Fibroblast of upper back skin (primary cell): ENCODE measurements at places on chromosomes 12 and 14.

GRCh38 chr14:64746298-64747250, 42.4 kb downstream of the PLEKHG3 start:
- DNase-seq = no peak

GRCh38 chr12:30314506-30315100, 381.1 kb downstream of the IPO8 start:
- DNase-seq = no peak

GRCh38 chr12:71947645-71948105, 9.0 kb downstream of the TPH2 start:
- DNase-seq = no peak

DNA sequence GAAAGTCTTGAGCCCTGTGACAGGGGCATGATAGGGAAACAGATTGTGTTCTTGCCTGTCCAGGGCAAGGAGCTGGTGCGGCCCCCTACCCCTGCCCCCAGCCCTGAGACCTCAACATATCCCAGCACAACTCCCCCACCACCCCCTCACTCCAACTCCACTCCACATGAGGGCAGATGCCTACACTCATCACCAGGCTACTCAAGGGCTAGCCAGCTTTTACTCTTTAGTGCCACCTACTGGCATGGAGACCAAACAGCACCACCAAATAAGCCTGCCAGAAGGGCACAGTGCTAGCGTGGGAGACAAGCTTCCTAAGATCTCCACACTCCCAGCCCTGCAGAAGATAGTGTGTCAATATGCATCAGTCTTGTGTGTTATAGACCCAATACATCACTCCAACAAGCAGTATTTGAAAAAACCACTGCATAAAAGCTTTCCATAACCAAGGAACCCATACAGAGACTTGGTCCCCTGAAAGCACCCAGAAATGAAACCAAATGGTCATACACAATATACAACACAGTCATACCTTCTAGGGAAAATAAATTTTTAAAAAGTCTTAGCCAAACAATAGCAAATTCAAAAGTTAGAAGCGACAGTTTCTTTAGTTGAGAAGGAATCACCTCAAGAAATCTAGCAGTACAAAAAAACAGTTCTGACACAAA, 154.4 kb downstream of the KCNK10 start:
- DNase-seq = peak; percentile 20

DNA sequence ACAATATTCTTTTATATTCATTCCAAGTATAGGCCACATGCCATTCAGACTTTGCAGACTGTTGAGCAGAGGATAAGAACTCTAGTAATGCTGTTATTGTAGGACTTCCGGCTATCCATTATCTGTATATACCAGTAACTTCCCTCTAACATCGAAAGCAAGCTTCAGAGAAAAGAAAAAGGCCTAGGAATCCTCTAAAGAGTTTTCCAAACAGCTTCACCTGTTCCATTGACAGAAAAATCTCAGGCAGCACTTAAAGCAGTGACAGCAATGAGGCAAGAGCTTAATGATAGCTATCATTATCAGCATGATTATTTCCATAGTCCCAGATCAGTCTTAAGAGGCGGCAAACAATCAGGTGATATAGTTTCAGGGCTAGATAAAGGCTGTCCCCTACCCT, 1.8 kb downstream of the CPNE8 start:
- DNase-seq = no peak
